ENCODE measurements at places on chromosomes 11 and 22.
A peak's percentile ranks its signal among the peaks of the same experiment; 100 is the strongest.

DNA sequence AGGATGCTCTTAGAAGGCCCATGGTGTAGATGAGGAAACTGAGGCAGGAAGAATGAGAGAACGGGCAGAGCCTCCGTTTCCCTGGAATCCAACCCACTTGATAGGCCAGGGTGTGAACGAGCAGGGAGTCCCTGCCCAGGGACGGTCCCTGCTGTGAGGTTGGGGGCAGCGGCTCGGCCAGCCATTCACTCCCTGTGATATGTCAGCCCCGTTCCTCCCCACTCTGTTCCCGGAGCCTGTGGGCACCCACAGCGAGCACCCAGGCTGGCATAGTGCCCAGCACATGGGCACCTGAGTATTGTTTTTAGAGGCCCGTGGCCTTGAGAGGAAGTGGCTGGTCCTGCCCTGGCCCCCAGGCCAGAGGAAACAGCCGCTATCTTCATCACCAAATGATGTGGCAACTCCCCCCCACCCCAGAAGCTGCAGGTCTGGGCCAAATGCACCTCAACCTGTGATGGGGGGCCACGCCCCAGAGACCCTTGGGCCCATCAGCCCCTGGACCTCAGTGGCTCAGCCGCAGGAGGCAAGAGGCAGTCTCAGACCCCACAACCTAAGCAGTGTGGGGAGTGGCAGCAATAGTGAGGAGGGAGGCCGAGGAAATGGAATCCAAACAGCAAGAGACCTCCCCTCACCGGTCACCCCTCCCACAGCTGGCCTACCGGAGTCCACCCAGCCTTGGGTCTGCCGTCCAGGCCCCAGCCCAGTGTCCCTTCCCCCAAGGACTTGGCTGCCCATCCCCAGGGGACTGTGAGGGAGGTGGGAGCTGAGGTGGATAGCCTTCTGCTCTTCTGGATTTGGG lies 2.1 kb downstream of the ALDH3B1 start:
- no peak for DNase-seq

GRCh38 chr11:43943931-43944751 lies 1.7 kb downstream of the C11orf96 start:
- DNase-seq = peak; percentile 51

DNA sequence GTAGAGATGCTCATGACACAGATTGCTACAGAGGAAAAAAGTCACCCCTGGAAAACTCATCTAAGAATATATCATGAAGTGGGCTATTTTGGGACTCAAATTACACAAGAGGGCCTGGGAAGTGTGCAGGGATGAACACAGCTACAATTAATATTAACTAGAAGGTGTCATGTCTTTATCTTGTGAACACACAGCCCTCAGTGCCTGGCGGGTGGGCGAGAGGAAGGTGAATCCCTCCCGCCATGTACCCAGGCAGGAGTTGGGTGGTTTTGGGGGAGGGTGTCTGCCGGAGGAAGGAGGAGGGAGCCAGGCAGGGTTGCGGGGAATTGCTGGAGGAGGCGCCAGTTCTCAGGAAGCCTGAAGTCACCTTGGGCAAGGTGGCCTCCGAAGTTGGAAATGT lies 5.1 kb upstream of the FAM83F start:
- DNase-seq = no peak

- DNase-seq = no peak
Observed at GRCh38 chr22:41991111-41991510, 7.5 kb upstream of the WBP2NL start.

DNA sequence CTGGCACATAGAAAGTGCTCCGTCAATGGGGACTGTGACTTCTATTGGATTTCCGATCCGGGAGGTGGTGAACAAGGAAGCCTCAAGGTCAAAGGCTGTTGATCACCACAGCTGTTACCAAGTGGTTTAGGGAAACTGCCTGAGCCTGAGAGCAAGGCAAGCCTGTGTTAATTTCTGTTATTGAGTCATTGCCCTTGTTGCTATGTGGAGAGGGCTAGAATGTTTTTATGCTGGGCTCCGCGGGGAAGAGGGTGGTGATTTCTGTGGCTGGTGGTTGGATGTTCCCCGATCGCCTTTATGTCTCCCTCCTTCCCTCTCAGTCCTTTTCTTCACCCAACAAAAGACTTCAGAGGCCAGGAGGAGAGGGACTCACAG lies 108.5 kb upstream of the ALX4 start:
- no peak for DNase-seq

DNA sequence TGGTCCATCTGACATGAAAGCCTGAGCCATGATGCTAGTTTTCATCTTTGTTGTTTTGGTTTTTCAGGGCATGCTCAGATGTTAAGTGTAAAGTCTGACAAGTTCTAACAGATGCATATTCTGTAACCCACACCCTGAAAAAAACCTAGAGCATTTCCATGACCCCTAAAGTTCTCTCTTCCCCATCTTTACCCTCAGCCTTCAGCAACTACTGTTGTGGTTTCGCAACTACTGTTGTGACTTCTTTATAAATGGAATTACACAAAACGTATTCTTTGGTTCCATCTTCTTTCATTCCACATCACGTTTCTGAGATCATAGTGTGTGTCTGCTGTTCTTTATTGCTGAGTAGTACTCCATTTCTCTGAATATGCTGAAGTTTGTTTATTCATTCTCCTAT lies 65.1 kb upstream of the LDLRAD3 start:
- DNase-seq = no peak

DNA sequence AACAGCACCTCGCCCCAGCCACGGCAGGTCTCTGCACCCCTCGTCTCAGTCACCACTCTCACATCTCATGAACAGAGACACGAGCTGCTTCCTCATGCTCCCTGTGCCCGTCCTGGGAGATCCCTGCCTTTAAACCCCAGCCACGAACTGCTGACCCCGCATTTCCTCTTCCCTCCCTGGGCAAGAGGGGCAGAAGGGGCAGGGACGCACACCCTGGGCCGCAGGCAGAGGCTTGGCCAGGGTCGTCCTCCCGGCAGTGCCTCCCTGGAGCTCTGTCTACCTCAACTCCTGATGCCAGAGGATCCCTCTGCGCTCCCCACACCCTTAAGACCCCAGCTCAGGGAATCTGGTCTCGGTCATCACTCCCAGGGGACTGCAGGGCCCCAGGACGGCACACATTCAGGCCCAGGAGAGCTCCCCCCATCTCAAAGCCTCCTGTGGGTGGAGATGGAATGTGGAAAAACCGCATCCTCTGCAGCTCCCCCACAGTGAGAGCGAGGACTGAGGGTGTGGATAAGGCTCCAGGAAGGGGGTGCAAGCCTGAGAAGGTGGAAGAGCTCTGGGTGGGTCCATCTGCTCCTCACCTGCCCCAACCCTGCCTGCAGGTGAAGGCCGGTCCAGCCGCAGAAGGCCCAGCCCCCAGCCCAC lies 1.2 kb downstream of the BID start:
- DNase-seq = no peak

DNA sequence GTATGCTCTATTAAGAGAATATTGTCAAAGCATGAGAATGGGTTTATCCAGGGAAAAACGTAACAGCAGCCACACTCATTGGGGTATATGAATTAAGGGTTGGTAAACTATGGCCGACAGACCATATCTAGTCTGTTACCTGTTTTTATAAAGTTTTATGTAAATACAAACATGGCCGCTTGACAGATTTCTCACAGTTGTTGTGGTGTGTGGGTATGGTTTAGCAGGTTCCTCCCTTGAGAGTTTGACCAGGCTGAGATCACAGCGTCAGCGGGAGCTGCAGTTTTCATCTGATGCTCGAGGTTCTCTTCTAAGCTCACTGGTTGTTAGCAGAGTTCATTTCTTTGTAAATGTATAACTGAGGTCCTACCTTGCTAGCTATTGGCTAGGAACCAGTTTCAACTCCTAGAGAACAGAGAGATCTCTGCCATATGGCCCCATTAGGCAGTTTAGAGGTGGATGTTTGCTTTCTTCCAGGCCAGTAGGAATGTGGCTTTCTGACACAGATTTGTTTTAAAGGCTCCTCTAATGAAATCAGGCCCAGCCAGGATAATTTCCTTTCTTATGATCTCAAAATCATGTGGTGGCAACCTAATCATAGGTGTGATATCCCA lies 45.5 kb upstream of the GRIK4 start:
- DNase-seq = no peak

DNA sequence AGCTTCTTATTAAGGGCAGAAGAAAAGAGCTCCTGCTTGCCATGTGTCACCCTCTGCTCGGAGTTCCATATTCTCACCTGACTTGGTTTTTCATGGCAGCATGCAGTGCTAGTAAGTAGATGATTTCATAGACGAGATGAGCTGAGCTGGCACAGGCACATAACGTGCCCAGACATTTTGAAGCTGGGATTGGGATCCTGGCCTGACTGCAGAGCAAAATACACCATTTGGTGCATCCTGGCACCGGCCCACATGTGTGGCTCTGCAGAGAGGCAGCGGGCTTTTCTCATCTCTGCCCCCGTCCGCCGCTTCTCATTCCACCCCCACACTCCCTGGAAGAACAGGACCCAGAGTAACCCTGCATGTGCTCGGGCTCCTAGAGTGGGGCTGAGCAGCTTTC lies 24.8 kb downstream of the FAM118A start:
- no peak for DNase-seq

DNA sequence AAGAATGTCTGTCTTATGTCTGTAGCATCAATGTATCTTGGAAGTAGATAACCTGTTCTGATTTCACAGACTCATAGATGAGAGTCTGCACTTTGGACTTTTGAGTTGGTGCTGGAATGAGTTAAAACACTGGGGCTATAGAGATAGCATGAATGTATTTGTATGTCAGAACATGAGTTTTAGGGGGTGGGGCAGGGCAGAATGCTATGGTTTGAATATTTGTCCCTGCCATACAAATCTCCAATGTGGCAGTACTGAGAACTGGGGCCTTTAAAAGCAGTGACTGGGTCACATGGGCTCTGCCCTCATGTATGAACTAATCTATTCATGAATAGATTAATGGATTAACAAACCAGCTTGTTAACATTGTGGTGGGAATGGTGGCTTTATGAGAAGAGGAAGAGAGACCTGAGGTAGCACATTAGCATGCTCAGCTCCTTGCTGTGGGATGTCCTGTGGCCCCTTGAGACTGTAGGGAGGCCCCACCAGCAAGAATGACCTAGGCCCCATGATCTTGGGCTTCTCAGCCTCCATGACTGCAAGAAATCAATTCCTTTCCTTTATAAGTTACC lies 15.5 kb upstream of the OR52K1 start:
- no peak for DNase-seq

DNA sequence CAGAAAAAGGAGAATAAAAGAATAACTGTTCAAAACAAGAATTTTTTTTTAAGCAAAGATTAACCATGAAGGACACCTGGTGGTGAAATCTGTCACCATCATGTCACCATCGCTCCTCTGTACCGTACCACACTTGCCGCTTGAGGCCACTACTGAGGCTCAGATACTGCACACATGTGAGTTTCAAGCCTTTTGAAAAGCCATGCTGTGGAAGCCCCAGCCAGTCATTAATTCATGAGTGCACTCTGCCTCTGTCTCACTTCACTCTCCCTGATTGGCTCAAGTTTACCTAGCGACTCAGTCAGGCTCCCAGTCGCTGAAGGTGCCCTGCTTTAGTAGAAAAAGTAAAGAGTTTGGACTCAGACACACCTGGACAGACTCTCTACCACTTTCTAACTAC lies 6.6 kb upstream of the MS4A12 start:
- no peak for DNase-seq

DNA sequence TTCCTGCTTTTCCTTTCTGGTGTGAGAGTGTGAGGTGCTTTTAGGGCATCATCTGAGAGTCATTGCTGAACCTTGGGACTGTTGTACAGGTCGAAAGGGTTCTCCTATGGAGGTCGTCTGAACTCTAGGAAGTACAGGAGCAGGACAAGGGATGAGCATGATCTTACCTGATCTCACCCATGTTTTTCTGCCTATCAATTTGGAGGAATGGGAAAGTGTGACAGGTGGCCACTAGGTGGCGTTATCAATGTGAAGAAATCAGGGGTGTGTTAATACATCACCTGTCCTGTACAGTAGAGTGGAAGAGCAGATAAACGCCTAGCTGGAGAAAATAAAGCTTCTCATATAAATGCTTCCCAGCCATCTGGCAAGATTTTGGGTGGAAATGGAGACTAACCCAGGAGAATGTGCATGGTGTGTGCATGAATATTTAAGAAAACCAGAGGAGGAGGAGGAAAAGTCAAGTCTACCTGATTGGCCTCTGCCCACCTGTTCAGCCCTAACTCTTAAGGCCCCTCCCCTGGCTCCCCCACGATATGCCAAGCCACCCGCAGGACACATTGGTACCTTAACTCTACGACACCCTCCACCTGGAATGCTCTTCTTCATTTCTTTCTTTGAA lies 72.0 kb upstream of the NARS2 start:
- DNase-seq = peak; percentile 59

DNA sequence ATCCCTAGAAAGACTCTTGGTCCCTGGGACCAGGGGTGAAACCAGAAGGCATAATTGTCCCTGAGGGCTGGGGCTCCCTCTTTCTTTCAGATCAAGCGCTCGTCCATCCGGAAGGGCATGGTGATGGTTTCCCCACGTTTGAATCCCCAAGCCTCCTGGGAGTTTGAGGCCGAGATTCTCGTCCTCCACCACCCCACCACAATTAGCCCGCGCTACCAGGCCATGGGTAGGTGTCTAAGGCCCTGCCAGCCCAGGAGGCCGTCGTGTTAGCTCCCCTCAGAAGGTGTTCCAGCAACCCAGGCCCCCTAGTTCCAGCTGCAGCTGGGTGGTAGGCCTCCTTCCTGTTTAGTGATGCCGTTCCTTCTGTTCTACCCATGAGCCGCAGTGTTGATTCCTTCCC lies 21.4 kb downstream of the GTPBP1 start:
- DNase-seq = no peak

DNA sequence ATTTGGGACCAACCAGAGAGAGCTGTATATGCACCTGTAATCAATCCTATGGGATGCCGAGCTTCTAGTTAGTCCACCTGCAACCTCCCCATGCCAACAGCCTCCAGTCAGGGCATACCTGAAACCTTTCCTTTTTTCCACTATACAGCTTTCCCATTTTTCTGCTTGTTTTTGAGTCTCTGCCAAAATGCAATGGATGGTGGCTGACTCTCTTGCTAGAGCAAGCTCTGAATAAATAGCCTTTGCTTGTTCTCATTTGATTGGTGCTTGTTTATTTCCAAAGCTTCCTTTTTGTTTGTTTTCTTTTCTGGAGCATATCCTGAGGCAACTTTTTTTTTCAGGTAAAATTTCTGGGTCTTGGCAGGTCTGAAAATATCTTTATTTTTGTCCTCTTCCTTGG lies 58.0 kb upstream of the PLET1 start:
- no peak for DNase-seq

- DNase-seq = no peak
Observed at GRCh38 chr11:77020734-77021133, 13.5 kb upstream of the B3GNT6 start.

DNA sequence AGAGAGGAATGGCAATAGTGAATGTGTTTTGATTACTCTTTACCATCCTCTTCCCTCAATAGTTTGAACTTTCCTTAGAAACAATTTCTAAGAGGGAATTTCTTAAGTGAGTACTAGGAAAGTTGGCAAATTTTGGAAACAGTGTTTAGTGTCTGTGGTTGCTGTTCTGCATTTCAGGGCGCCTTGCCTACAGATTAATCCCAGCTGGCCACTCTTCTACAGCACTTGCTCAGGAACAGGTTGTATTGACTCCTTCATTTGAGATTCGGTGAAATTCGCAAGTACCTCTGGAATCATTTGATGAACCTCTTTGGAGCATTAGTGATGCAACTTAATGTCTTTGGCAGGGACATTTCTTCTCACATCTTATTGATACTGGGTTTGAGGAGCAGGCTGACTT lies 28.3 kb downstream of the JAM3 start:
- DNase-seq = no peak

Measured in activated naive CD8-positive, alpha-beta T cell treated with anti-CD3 and anti-CD28 coated beads, Interleukin-2, amount 50 U/mL, for 24 hours (primary cell).